ENCODE measurements at places on chromosomes 3 and 15.
A peak's percentile ranks its signal among the peaks of the same experiment; 100 is the strongest.

GRCh38 chr3:43370293-43370980, 84.1 kb downstream of the SNRK start:
- DNase-seq = no peak

DNA sequence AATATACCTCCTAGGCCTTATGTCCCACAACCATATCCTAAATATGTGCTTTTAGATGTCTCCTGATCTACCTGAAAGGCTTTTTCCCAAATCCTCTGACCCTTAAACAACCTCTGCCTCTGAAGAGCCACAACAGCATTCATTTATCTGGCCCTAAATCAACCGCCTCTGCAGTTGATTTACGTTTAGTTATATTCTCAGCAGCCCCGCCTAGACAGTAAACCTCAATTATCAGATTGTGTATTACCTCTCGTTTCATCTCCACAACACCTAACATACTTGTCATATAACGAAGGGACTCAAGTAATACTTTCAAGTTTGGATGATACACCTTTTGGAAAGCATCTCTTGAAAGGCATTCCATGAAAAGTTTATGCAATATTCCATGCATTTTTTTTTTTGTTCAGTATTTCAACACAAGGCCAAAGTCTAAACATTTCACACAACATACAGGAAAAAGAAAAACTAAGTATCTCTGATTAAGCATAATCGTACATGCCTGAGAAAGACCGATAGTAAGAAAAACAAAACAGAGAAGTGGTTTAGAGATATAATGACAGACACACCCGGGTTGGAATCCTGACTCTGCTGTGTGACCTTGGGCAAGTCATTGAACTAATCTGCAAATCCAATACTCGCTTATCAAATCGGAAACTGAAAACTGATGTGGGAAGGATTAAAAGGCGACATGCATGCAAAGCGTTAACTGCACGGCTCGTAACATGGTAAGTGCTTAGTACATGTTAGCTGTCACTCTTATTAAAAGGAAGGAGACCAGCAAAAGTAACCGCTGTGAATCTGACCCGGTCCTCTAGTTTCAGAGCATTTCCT, 778 bp downstream of the CRBN start:
- DNase-seq = no peak

DNA sequence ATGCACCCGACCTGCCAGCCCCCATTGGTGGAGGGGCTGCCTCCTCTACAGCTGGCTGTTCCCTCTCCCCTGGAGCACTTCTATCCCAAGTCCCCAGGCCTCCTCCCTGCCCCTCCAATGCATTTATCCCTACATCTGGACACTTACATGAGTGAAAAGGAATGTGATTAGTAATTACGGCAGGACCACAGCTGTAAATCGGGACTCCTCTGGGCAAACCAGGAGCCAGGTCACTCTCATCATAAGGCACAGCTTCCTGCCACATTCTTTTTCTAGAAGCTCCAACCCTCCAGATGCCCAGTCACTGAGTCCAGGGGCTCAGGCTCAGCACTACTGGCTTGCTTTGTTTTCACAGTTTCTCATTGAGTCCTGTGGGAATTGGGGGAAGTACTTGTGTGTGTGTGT, 54.3 kb downstream of the IL20RB start:
- no peak for DNase-seq

DNA sequence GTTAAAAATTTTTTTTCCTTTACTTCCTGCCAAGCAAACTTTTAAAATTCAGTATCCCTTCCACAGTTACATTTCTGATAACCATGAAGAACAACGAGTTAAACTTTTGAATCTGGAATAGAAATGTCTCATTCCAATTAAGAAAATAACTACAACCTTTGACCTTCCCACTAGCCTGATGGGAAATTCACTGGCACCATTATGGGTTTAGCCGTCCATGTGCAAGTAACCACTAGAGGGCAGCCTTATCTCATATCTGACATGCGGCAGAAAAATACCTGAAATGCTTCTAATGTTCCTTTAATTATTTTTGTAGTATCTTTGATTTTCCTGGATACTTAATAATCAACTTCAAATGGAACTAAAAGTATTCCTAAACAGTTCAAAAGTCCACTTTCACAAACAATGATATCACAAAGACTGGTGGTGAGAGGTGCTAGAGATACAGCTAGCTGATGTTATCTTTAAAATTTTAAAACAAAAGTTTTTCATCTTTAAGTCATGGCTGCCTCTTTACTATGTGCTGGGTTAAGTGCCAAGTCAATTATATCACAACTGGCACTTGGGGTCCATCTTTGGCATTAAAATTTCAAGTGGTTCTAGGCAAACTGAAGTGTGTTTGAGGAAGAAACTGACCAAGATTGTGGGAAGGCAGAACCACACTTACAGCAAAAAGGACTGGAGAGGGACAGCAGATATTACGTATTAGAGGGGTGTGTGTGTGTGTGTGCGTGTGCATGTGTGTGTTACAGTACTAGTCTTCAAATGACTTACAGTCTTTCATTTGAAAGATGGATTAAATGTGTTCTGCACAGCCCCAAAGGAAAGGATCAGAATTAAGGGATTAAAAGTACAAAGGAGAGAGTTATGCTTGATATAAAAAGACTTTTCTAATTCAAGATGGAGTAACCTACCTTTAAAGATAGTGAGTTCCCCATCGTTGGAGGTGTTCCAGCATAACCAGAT, 107.1 kb upstream of the ICE2 start:
- peak; percentile 89 for DNase-seq

- DNase-seq = peak; percentile 13
Measured at GRCh38 chr15:70526221-70526973, 237.0 kb downstream of the UACA start.

DNA sequence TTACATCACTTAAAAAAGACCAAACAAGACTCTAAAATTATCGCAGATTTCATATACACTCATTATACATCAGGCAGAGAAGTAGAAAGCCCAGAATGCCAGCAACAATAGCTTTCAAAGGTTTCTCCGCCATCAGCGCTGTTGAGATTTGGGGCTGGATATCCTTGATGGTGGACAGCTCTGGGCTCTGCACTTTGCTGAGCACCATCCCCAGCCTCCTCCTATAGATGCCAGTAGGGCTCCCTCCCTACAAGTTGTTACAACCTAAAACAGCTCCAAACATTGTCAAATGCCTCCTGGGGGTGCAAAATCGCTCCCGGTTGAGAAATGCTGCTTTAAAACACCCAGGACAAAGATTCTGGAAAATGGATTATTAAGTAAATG, 73.5 kb downstream of the ATP10A start:
- DNase-seq = no peak

DNA sequence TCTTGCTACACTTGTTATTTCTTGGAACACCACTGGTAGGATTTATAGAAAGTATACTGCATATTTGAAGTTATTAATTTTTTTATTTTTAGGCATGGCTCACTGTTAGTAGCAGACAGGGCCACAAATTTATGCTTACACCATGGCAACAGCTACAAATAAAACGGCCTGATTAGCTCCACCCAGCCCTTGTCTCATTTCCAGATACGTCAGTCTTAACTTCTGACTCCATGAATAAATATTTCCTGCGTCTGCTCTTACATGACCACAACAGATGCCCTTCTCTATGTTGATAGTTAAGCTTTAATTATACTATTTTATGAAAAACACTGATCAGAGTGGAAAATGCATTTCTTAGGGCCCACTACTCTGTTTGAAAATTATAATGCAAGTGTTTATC, 62.3 kb upstream of the CPOX start:
- DNase-seq = no peak

GRCh38 chr3:153906366-153906765, 214.8 kb upstream of the ARHGEF26 start:
- no peak for DNase-seq

DNA sequence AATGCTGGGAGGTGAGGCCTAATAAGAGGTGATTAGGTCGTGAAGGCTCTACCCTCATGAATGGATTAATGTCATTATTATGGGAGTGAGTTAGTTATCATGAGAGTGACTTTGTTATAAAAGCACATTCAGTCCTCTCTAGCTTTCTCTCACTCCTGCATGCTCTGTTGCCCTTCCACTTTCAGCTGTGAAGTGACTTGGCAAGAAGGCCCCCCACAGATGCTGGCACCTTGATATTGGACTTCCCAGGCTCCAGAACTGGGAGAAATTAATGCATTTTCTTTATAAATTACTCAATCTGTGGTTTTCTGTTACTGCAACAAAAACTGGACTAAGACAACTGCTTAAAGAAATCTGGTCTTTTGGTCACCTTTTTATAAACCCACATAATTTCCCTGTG, 144.3 kb downstream of the FBN1 start:
- DNase-seq = no peak

DNA sequence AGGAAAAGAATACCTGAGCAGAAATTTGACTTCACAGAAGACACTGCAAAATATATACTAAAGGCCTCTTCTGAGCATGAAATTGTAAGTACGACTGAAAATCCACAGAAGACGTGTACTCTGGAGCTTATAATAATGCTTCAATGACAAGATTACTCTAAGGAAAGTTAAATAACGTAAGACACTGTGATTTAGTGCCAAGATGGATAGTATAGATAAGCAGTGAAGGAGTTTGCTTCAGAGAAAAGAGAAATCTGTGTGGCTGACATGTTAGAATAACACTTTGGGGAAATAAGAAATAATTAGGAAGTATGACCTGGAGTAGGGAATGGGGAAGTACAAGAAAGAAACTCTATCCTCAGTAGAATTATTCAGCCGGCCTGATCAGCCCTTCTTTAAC, 28.9 kb downstream of the ALDH1A2 start:
- no peak for DNase-seq

- DNase-seq = no peak
Measured at GRCh38 chr3:65006300-65006739, 318.5 kb upstream of the ADAMTS9 start.

DNA sequence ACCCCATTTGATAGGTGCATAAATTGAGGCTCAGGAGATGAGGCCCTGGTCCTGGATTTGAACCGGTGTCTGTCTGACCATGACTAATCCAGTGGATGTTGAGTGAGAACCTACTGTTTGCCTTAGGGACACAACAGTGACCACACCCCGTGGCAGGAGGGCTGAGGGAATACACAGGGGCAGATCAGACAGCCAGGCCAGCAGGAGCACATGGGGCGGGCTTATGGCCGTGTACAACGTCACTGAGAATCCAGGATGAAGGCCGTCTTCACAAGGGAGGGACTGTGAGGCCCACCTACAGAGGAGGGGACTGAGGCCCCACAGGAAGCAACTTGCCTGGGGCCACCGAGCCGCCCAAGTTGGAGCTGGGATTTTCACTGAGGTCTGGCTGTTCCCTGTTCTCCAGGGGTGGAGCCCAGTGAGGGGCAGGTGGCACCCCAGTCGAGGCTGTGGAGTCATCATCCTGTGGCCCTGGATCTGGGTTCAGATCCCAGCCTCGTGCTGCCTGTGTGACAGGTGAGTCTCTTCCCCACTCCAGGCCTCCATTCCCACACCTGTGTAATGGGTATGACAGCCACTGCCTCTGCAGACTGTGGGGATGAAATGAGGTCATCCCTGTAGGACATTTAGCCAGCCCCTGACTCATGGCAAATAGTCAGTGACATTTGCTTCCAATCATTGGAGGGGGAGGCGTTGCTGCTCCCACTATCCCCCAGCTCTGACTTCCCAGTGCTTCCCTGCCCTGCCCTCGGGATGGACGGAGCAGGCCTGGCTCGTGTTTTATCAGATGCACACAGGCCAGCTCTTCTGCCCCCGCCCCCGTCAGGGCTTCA, 6.3 kb upstream of the PLXND1 start:
- DNase-seq = no peak

GRCh38 chr3:99644746-99645145, 6.4 kb downstream of the COL8A1 start:
- DNase-seq = no peak

GRCh38 chr3:48247401-48247811, 6.5 kb downstream of the ZNF589 start:
- DNase-seq = peak; percentile 36

DNA sequence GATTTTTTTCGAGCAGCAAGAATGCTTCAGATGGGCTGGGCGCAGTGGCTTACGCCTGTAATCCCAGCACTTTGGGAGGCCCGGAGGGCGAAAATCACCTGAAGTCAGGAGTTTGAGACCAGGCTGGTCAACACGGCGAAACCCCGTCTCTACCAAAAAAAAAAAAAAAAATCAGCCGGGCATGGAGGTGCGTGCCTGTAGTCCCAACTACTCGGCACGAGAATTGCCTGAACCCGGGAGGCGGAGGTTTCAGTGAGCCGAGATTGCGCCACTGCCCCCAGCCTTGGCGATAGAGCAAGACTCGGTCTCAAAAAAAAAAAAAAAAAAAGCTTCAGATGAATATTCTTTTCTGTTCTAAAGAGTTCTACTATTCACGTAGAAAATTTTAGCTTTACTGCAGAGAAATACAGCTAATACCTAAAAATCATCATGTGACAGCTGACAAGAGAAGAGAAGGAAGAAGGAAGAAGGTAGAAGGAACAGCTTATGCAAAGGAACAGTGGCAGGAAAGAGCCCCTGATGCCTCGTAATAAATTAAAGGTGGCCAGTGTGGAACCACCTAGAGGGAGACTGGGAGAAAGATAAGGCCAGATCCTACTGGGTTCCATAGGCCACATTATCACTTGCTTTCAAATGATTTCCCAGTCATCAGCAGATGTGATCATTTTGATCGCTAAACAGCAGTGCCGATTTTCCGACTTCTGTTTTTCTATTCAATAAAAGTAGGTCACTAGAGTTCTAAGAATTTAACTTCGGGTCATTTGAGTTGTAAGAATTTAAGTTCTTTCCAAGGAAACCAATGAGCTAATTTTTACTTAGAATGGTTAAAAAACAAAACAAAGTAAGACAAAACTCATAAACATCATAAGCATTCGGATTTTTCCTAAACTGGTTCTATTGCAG, 1.5 kb downstream of the CMTM6 start:
- no peak for DNase-seq

DNA sequence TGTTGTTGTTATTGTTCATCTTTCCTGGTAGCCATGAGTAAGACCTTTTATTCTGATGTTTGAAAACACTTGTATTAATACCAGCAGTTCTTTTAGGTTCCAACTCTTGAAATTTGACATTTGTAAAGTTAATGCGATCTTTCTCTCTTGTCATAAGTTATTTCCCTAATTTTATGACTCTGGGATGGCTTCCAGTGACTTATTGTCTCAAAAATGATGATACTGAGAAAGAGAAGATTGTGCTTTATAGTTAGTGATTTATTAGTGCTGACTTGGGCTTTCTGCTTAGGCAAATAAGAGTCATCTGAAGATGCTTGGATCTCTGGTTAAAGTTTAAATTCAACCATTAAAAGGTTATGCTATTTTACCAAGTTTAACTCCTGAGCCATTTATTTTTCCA, 715.2 kb downstream of the GRM7 start:
- DNase-seq = no peak

DNA sequence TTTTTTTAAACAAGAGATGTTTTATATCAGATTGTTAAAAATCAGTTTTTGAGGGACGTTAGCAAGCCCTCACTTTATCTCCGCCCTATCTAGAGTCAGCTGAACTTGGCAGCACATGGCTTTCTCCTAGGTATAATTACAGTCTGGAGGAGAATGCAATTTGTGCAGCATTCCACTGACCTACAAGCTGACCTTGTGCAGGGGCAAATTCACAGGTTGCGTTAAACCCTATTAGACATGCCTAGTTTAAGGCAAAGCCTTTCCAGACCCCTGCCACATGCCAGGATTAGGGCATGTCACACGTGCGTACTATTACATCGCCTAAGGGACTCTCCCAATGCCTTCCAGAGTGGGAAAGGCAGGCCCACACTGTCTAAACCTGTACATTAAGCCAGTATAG, 224.0 kb downstream of the GREM1 start:
- DNase-seq = no peak

GRCh38 chr3:63095-63765, 133.3 kb upstream of the CHL1 start:
- no peak for DNase-seq

GRCh38 chr3:155321418-155321817, 27.9 kb upstream of the STRIT1 start:
- no peak for DNase-seq

- no peak for DNase-seq
Measured at GRCh38 chr15:66753687-66754377, 51.8 kb downstream of the SMAD6 start.

Measured in activated CD4-positive, alpha-beta T cell treated with anti-CD3 and anti-CD28 coated beads, Interleukin-2, amount 50 U/mL, for 16 hours (primary cell).